NCI-H1930 (cell line): ENCODE measurements at places on chromosomes 5 and 9.

- no peak for DNase-seq
Observed at GRCh38 chr9:104319685-104320084, 184.4 kb upstream of the OR13F1 start.

- DNase-seq, result no peak
Observed at GRCh38 chr5:95975703-95976102, 14.1 kb upstream of the ELL2 start.

GRCh38 chr5:68641211-68641610, 425.7 kb downstream of the PIK3R1 start:
- no peak for DNase-seq

GRCh38 chr9:14863402-14863801, 46.8 kb downstream of the FREM1 start:
- no peak for DNase-seq

DNA sequence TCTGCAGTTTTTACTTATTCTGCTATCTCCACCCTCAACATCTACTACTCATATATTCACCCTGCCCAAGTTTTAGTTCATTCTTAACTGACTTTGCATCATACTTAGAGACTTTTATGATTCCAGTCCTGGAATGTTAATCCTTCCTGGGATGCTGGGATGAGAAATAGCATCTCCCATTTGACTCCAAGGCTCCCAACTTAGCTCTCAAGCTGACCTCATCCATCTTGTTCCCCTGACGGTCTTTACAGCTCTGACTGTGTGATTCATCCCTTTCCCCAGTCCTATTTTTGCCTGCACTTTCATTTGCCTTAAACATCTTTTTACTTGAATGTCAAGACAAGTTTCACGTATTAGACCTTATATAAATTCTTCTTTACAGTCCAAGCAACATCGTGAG, 297.8 kb downstream of the EPB41L4A start:
- DNase-seq, result no peak

DNA sequence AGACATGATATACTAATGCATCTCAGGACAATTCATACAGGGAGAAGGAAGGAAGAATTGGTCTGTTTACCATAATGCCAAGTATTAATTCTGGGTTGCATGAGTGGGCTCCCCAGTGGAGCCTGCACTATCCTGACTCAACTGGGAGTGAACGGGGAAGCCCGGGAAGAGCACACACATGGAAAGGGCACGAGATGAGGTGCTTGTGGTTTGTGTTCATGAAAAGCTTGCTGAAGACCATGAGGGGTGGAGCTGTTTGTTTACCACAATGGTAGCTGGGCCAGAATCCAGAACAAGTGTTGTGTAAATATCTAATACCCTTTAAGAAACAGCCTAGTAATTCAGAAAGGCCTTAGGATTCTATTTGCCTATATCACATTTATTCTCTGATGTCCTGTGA, 44.6 kb downstream of the POC5 start:
- DNase-seq, result no peak

DNA sequence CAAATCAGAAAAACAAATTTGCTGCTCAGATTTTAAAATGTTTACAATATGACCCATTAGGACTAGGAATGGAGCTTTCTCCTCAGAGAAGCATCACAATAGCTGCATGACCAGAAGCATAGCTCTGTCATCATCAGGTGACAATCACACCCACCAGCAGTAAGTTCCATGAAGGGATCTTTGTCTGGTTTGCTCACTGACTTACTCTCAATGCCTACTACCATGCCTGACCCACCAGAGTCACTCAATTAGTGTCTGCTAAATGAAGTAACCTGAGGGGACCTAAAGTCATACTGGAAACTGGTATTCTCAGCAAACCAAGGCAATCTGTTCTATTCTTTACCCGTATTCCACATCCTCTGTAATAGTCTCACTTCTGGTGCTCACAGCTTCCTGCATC, 7.7 kb downstream of the ERMP1 start:
- no peak for DNase-seq

GRCh38 chr5:172074896-172075295, 68.5 kb upstream of the FBXW11 start:
- no peak for DNase-seq

DNA sequence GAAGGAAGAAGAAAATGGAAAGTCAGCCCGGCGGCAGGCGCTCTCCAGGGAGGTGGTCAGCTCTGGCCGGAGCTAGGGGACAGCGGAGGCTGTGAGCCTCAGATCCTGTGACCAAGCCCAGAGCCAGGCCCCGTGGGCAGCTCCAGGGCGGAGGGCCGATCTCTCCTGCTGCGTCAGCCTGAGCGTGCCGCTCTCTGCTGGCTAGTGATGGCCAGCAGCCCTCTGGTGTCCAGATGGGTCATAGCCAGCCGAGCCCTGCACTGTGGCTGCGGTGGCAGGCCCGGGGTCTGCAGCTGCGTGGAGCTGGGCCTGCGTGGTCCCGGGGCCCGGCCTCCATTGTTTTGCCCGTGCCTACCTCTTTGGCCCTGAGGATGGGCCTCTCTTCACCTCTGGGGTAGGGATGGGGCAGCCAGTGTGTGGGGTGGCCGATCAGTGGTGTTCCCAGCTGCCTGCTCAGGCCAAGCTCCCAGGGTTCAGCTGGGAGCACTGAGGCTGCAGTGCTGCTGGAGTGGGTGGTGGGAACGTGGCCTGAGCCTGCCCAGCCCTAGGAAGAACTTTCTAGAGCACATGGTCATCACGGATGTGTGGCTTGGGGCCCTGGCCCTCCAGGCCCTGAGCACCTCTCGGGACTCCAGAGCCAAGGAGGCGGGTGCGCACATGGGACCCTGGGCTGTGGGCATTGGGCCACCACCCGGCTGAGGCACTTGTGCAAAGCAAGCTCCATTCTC, 17.1 kb upstream of the NRARP start:
- DNase-seq, result no peak

DNA sequence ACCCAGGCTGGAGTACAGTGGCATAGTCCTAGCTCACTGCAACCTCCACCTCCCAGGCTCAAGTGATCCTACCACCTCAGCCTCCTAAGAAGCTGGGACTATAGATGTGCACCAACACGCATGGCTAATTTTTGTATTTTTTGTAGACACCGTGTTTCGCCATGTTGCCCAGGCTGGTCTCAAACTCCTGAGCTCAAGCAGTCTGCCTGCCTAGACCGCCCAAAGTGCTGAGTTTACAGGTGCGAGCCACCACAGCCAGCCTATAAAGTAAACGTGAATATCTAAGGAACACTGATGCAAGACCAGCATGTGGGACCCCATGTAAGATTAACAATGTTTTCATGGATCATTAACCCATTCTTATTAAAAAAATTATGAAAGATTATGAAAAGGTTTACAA, 15.9 kb downstream of the ANXA2R start:
- DNase-seq, result no peak

- no peak for DNase-seq
Observed at GRCh38 chr5:137621861-137622823, 113.7 kb downstream of the KLHL3 start.

DNA sequence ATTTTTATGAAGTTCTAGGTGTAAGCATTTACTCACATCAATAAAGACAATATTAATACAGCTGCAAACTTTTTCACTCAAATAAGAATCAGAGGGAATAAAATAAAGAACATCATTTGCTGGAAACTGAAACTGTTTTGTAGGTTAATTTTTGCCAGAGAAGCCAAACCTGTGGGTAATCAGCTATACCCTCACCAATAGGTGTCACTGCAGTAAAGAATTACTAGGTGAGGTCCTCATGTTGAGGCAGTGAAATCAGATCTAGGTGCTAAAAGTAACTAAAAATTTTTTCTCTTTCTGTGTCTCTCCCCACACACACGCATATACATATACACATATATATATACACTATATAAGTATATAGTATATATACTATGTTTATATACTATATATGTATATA, 1016.3 kb upstream of the SEMA6A start:
- no peak for DNase-seq

- DNase-seq, result no peak
Observed at GRCh38 chr5:55679556-55679955, 32.6 kb downstream of the SLC38A9 start.

GRCh38 chr5:96256795-96257470, 176.1 kb downstream of the PCSK1 start:
- no peak for DNase-seq

GRCh38 chr5:176400382-176401156, 12.0 kb downstream of the HIGD2A start:
- DNase-seq, result no peak

- no peak for DNase-seq
Observed at GRCh38 chr9:76413658-76414057, 19.4 kb upstream of the RFK start.

DNA sequence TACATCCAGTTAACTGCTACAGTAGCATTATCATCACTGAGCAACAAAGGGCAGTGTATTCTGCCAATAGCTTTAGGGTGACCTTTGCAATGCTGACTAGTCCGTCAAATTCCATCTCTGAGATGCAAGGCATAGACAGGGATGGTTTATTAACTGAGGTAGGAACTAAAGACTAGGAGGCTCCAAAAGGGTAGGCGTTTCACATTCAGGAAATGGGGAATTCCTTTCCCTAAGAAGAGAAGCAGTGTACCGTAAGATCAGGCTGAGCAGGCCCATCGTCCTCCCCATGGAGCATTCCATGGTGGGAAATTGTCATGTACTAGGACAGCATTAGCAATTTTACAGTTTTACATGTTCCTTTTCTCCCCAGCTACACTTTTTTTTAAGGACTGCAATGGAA, 157.7 kb downstream of the BNC2 start:
- DNase-seq, result no peak

GRCh38 chr5:82105457-82105856, 133.6 kb downstream of the ATG10 start:
- no peak for DNase-seq

DNA sequence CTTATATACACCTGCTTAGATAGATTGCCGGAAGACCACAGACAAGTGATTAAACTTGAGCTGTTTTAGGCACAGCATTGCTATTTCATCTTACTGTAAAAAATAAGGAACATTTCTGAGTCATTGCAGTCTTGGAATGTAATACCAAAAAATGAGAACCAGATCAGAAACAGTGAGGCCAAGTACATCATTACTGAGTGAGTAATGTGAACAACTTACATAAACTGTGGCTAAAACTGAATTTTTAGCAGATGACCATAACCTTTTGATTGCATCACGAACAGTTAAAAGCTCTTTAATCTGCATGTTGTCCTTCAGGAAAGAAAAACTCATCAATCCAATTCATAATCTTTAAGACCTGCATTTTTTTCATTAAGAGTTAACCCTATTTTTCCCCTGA, 157.1 kb upstream of the FGF10 start:
- no peak for DNase-seq

DNA sequence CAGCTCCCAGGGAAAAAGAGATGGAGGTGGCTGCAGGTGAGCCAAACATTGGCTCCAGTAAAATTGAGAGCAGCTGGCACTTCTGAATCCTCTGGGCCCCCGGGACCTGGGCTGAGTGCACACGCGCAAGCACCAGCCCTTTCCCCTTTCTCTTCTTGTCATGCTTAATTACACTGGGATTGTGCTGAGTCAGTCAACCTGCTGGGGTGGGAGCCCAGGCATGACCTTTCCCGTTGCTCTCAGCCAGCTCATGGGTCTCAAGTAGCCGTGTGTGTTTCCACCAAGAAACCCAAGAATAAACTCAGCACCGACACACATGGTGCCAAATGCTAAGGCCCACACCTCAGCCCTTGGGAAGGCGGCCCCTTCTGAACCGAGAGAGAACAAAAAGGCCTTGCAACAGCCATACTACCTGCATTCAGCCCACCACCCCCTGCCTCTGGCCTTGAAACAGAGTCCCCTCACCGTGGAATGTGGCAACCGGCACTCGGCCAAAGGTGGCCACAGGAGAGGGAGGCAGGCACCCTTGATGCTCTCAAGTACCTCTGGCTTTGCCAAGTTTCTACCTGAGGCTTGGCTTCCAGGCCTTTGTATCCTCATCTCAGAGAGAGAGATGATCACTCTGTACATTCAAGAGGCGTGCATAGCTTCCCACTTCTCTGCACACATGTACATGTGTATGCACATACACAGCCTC, 28.1 kb downstream of the SLIT3 start:
- DNase-seq, result no peak

DNA sequence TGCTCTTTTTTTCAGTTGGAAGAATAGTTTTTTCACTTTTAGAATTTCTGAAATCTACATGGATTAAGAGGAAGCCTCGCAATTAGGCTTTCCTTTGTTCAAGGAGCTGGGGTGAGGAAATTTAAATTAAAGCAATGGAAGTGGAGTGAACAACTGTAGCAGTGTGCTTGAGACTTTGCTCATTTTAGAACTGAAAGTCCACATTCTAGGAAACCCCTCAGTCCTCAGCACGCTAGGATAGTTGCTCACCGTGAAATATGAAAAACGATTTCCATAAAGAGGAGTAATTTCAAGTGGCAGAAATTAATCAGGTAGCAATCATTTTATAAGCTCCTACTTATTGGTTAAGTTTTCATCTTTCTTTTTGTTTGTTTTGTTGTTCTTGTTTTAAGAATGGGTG, 243.0 kb upstream of the ITGA1 start:
- no peak for DNase-seq

- DNase-seq, result no peak
Observed at GRCh38 chr5:172420235-172420939, 33.9 kb downstream of the SH3PXD2B start.

DNA sequence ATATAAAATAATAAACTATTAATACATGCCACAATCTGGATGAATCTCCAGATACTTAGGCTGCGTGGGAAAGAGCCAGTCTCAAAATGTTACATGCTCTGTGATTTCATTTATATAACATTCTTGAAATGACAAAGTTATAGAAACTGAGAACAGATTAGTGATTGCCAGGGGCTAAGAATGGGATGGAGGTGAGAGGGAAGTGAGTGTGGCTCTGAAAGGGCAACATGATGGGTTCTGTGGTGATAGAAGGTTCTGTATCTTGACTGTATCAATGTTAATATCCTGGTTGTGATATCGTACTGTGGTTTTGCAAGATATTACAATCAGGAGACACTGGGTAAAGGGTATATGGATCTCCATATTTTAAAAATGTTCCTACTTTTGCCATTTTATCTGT, 50.7 kb downstream of the SPEF2 start:
- no peak for DNase-seq

- no peak for DNase-seq
Observed at GRCh38 chr5:123700624-123701287, 188.8 kb downstream of the CSNK1G3 start.

- no peak for DNase-seq
Observed at GRCh38 chr9:127303830-127304229, 39.3 kb downstream of the GARNL3 start.

- DNase-seq, result no peak
Observed at GRCh38 chr5:39783756-39784421, 359.1 kb upstream of the DAB2 start.

GRCh38 chr9:87542141-87542540, 44.5 kb downstream of the DAPK1 start:
- no peak for DNase-seq
